ENCODE measurements at places on chromosomes 7 and 10.

- DNase-seq = no peak
Observed at GRCh38 chr10:62540389-62540788, 166.2 kb downstream of the ZNF365 start.

GRCh38 chr7:137135654-137136350, 207.7 kb downstream of the PTN start:
- no peak for DNase-seq

DNA sequence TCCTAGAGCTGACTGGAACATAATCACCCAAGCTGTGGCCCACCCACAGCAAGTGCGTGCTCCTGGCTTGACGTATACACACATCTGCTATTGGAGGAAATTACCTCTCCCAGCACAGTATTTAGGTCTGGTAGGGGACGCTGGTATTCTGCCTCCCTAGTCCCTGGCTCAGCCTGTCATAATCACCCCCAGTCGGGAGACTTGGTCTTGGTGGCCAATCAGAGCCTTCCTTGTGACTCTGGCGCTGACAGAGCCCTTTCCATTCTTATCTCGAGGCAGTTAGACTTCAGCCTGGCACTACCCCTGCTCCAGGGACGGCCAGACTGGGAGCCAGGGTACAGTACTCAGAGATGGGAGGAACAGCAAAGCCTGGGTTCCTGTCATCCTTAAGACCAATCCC, 14.3 kb upstream of the PRKAG2 start:
- no peak for DNase-seq

DNA sequence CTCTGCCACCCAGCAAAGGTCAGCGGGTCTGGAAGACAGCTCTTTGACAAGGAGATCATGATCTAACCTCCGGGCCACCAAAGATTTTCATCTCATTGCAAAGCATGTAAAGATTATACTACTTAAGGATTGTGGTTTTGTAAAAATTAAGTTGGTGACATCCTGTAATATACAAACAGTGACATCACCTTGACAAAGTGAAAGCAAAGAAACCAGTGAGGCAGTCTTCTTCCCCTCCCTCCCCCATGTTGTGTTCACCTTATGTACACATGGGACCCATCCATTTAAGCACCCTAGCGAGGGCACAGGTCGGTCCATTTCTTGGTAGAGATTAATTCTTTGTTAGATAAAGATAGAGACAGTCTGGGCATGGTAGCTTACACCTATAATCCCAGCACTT, 3.9 kb downstream of the MDH2 start:
- no peak for DNase-seq

GRCh38 chr7:47330026-47330425, 251.9 kb downstream of the TNS3 start:
- no peak for DNase-seq

DNA sequence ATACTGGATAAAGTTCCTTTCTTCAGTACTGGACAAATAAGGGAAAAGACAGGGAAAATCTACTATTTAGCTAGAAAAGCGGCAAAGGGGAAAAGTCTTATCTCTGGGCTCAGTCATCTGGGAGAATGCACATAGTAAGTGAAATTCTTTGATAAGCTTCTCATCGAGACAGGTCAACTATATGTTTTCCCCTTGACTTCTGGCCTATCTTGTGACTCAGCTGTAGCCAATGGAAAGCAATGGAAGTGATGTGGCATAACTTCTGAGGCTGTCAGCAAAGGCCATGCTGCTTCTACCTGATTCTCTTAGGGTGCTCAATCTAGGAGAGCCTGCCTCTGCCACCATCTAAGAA, 91.9 kb downstream of the PCGF5 start:
- DNase-seq = no peak

DNA sequence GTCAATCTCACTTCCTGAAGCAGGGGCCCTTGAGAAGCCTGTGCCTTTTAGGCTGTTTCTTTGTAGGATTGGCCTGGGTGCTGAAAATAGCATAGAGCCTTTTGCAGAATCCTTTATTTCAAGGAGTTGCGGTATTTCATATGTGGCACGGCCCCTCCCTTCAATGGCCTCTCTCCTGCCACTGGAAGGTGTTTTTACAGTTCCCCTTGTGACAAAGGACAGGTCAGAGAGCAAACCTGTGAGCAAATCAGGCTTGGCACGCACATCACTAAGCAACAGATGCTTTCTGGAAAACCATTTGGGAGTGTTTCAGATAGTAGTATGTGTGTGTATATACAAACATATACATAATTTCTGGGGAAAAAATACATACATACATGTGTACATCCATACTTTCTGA, 388.6 kb upstream of the C7orf33 start:
- no peak for DNase-seq

- no peak for DNase-seq
Observed at GRCh38 chr7:44225566-44226395, 25.0 kb downstream of the YKT6 start.

GRCh38 chr7:71385330-71385729, 253.4 kb downstream of the GALNT17 start:
- DNase-seq = no peak

- DNase-seq = no peak
Observed at GRCh38 chr10:209357-209756, 74.1 kb downstream of the ZMYND11 start.

- no peak for DNase-seq
Observed at GRCh38 chr7:45007106-45007505, 7.1 kb downstream of the CCM2 start.

GRCh38 chr7:102859084-102859798, 53.6 kb upstream of the LRRC17 start:
- no peak for DNase-seq

DNA sequence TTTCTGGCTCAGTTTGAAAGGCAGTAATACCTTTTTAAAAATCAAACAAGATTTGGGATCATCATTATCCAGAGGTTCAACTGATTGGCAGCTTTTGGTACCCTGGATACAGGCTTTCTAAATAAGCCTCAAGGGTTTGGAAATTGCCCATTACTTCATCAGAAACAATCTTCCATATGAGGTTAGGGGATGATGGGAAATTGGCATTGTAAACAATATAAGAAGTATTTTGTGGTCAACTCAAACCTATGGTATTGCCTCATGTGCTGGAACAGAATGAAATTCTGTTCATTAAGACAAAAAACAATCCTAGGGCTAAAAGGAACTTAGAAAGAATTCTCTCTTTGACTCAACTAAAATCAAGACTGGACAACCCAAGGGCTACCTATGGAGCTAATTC, 92.6 kb upstream of the HECTD2 start:
- DNase-seq = no peak

- DNase-seq = no peak
Observed at GRCh38 chr7:155584763-155585531, 38.6 kb upstream of the CNPY1 start.

GRCh38 chr10:114336823-114337509, 67.3 kb downstream of the AFAP1L2 start:
- DNase-seq = no peak

DNA sequence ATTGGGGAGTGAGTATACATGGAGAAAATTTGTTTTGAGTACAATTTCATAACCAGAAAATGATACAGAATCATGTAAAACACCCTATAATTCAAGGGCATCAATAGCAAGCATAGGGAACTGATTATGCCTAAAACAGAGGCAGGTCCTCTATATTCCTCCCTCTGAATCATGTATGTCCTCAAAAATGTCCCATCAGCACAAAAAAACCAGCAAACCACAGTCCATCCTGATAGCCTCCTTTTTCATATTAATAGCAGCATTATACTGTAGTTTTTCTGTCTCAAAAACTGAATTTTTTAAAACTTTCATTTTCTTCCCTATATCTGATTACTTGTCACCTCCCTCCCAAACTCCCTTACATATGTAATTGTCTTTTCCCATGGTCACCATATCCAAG, 1057.3 kb downstream of the CNTNAP2 start:
- no peak for DNase-seq

DNA sequence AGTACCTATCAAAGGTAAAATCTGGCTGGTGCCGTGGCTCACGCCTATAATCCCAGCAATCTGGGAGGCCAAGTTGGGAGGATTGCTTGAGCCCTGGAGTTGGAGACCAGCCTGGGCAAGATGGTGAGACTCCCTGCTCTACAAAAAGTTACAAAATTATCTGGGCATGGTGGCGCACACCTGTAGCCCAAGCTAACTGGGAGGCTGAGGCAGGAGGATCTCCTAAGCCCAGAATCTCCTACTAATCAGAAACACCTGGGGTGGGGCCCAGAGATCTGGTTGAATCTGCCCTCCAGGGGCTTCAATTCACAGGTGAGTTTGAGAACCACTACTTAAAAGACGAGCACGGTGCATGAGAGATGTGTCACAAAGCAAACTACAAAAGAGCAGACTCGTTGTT, 2.4 kb downstream of the PLA2G12B start:
- DNase-seq = no peak
